ENCODE measurements at places on chromosomes 12 and 14.

- DNase-seq, result no peak
Observed at GRCh38 chr12:116142936-116143898, 134.3 kb downstream of the MED13L start.

DNA sequence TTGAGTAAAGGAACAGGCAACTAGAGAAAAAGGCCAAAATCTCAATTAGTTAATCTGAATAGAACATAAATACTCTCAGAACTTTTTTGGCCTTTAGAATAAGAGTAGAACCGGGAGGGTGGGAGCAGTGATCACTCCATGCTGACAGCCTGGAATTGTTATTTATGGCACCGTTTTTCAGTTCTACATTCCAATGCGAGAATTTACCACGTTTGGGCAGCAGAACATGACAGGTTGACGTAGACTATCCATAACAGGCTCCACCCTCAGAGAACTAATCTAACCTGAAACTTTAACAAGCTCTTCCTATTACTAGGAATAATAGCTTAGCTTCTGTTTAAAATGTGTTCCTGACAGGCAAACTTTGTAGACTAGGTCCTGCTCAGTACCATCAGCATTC, 379.1 kb downstream of the SEC23A start:
- DNase-seq, result no peak

DNA sequence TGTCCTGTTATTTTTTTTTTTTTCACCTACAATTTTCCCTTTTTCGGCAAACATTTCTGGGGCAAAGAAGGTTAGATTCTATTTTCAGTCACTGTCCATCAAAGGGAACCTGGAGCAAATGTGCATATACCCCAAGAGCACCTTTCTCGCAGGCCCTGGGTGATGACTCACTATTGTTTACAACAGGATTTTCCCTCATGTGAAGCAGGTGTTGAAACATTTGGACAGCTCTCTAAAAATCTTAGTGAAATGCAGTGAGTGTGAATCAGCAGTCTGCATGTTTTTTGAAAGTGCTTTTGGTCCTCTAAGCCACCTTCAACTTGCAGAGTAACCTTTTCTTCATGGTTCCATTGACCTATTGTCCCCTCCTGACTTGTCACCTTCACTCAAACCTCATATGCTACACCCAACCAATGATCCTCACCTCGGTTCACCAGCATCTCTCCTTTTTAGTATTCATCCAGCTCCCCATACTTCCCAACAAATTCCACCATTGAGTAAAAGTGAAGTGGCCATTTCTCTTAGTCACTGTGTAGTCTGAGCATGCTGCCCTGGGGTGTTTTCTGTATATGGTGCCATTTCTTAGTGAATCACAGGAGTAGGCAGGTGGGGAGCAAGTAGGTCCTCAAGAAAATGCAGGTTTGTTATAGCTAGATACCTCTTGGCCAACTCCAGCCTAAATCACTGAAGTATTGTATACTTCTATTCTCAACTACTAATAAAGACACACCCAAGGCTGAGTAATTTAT, 260.2 kb downstream of the BMP4 start:
- no peak for DNase-seq

- DNase-seq, result no peak
Observed at GRCh38 chr12:120980800-120981368, 2.5 kb downstream of the HNF1A start.

- no peak for DNase-seq
Observed at GRCh38 chr14:81669308-81669707, 135.7 kb upstream of the SEL1L start.

DNA sequence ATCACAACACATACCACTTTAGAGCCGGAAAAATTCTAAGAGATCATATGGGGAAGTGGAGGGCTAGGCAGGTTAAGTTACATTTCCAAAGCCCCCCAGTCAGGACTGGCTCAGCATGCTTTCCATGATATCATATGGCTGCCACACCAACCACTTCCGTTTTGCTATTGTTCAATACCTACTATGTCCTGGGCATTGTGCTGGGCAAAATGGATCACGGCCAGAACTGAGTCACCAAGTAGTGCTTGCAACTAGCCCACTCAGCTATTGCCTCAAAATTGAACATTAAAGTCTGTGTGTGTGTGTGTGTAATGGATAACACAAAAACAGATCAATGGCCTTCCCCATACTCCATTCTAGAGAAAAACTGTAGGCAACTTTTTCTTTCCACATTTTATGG, 22.7 kb downstream of the WIF1 start:
- DNase-seq, result no peak

- DNase-seq, result peak; percentile 51
Observed at GRCh38 chr12:116339062-116339461, 61.6 kb upstream of the MED13L start.

DNA sequence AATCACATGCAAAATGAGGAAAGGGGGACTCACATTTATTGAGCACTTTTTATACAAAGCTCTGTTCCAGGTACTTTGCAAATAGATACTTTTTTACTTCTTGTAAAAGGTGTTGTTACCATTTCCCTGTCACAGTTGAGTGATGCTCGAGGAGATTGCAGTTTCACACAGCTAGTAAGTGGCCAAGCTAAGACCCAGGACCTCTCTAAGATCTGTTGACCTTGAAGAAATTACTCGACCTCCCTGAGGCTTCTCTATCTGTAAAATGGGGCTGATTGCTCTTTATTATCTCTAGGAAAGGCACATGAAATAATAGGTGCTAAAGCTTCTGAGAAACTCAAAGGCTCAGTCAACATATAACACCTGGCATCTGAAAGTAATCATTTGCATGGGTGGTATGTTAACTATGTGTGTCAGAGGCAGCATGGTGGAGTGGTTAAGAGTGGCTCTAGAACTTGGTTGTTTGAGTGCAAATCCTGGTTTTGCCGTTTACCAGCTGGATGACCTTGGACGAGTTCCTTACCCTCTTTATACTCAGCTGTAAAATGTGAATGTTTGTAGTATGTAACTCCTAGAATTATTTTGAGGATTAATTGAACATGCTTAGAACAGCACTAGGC, 41.5 kb downstream of the IFT81 start:
- DNase-seq, result no peak

Data from naive B cell (primary cell).